GM20000 (cell line): ENCODE measurements at places on chromosomes 2 and 18.

DNA sequence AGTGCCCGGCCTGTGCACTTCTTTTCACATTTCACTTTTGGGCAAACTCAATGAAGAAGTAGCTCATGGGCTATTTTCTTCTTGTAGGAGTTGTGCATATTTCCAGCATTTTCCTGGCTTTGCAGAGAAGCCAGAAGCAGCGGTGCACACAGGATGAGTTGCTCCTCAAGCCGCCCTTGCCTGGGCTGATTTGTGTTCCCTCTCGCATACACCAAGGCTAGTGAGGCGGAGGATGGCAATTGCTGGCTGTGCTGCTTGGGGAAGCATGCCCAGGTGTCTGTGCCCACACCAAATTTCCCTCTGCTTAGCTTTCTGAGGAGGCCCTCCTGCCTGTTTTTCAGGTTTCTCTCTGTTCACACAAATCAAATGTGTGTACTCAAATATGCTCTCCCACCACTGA lies 85.4 kb upstream of the TMEM200C start:
- no peak for DNase-seq

- DNase-seq, result no peak
Measured at GRCh38 chr2:140481136-140481535, 1649.7 kb downstream of the LRP1B start.

DNA sequence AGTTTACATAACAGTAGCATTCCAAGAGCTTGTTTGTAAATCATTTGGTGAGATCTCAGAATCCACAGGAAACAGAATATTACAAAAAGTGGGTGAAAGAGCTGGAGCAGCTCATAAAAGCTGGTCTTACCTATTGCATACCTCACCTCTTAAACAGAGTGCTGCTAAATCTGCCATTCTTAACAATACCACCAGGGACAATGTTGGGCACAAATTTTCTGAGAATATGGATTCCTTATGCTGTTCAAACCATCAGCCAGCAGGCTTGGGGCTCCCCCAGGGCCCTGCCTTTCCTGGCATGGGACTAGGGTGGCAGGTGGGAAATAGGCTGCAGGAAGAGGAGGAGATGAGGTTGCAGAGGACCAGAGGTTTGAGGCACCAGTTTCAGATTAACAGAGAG lies 55.6 kb downstream of the TGFA start:
- no peak for DNase-seq

GRCh38 chr2:85892216-85892944 lies 3.6 kb upstream of the ST3GAL5 start:
- no peak for DNase-seq

- no peak for DNase-seq
Measured at GRCh38 chr18:24231773-24232735, 93.2 kb downstream of the CABYR start.
